ENCODE measurements at places on chromosomes 6 and 20.

DNA sequence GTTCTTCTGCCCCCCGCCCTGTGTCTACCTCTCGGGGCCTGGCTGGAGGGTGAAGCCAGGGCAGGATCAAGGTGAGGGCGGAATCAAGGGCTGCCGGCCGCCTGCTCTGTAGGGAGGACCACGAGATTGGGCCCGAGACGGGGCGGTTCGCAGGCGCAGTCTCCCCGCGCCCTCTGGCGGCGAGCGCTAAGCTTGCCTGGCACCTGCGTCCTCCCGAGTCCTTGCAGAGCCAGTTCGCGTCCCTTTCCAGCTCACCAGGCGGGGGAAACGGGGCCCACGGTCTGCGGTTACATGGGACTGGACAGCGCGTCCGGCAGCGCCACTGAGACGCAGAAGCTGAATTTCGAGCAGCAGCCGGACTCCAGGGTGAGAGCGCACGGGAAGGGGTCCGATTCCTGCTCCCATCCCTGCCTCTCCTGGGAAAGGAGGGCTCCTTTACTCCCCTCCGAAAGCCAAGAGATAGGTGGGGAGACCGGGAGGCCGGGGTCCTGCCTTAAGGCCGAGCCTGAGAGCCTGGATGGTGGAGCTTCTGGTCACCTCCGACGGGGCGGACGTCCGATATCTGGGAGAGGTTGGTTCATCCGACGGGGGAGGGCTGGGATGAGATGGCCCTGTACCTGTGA, 3.6 kb upstream of the MATN4 start:
- DNase-seq = no peak

DNA sequence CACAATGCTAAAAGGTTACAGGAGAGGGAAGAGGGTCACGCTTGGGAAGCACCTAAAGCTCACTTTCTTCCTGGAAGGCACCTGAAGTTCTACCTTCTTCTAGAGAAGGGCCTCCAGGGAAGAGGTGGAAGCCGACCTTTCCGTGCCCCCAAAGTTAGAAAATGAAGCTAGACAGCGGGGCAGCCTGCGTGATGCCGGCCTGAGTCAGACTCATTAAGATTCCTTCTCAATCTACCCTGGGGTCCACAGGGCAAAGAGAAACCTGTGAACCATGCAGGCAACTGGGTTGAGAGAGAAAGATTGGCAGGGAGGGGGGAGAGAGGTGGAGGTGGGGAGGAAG, 54.8 kb upstream of the CCDC167 start:
- no peak for DNase-seq

DNA sequence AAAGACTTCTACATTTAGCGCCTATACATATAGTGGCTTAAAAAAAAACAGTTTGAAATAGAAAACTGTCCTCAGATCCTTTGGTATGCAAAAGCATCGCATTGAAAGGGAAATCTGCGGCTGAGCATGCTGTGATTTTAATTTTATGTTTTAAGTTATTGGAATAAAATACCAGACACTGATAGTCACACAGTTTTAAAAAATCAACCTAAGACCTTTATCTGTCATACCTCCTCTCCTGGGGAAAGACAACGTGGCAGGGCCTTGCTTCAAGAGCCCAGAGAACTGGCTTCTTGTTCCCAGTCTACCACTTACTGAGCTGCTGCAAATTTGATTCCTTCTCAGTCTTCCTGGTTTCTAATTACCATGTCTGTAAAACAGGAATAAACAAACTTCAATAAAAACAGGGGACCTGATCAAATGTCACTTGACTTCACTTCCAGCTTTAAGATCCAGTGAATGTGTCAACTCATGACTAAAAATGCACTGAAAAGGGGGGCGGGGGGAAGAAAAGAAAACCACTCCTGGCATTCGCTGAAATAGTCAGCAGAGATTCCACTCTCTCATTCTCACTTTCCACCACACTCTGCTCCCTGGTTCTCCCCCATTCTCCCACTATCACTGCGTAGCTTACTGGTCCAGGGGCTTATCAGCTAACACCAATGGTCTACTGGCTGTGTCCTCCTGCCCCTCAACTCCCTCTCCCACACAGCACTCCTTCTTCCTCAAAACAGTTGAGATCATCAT, 494.7 kb upstream of the MARCKS start:
- DNase-seq = no peak

DNA sequence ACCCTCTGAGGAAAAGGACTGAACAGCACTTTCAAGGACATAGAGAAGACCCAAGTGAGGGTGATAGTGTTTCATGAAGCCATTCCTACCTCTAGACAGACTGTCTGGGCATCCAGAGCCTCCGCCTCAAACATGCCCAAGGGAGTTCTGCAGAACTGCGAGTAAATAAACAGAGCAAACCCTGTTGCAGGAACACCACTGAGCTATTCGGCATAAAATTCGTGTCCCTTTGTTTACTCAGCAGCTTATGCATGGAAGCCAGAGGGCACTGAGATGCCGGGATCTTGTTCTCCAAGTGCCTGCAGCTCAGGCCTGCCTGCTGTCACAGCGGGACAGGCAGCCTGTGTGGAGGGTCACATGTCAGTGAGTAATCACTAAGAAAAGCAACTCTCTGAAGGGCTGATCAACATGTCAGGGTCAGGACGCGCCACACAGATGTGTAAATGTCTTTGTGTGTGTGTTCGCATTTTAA, 164.9 kb upstream of the HEY2 start:
- DNase-seq = no peak

DNA sequence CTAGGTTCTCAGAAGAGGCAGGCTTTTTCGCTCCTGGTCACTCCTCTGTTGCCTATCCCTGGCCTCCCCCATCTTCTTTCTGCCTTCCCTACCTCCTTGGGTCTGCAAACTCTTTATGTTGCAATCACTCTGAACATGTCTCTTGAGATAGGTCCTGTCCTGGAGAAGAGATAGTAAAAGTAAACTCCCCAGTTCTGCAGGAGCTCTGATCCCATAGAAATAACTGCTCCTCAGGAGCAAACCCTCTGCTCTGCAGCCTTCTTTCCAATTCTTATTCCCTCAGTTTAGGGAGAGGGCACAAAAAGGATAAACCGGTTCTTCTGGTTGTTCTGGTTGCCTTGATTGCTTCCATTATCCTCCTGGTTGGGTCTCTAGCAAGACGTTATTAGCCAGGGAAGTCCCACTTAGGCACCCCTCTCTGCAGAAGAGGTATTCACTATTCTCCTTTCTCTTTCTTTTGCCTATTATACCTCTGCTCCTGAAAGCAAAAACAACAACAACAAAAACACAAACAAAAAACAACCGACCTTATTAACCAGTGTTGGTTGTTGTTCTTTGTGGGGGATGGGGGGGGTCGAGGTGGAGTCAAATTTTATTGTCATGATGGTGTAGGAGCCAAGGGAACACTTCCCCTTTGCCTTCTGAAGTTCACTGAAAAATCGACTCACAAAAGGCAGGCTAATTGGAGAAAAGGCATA, 973 bp downstream of the TRIM38 start:
- no peak for DNase-seq

DNA sequence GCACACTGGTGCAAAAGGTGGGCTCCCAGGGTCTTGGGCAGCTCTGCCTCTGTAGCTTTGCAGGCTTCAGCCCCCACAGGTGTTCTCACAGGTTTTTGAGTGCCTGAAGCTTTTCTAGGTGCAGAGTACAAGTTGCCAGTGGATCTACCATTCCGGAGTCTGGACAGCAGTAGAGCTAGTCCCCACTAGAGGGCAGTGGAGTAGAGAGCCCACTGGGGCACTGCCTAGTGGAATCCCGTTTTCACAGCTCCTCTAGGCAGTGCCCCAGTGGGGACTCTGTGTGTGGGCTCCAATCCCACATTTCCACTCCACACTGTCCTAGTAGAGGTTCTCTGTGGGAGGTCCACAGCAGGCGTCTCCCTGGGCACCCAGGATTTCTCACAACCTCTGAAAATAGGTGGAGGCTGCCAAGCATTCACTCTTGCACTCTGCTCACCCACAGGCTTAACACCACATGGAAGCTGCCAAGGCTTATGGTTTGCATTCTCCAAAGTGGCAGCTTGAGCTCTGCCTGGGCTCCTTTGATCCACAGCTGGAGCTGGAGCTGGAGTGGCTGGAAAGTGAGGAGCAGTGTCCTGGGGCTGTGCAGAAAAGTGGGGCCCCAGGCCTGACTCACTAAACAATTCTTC, 86.3 kb upstream of the PROKR2 start:
- DNase-seq = no peak

GRCh38 chr6:408599-409102, 17.1 kb downstream of the IRF4 start:
- no peak for DNase-seq

DNA sequence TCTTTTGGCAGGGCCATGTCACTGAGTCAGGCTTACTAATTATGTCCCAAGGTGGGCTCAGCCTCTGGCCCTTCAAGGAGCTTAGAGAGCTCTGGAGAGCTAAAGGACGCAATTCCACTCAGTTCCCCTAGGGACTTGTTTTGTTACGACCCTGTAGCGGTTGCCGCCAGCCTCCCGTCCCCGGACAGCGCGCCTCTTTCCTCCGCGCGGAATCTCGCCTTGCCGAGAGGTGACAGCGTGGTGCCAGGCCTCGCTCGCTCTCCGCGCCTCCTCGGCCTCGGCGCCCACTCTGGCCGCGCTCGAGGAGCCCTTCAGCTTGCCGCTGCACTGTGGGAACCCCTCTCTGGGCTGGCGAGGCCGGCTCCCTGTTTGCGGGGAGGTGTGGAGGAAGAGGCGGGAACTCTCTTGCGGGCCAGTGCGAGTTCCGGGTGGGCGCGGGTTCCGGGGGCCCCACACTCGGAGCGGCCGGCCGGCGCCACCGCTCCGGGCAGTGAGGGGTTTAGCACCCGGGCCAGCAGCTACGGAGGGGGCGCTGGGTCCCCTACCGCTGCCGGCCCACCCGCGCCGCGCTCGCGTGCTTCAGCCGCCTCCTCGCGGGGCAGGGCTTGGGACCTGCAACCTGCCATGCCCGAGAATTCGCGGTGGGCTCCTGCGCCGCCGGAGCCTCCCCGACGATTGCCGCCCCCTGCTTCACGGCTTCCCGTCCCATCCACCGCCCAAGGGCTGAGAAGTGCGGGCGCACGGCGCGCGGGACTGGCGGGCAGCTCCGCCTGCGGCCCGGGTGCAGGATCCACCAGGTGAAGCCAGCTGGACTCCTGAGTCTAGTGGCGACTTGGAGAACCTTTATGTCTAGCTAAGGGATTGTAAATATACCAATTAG, 9.9 kb upstream of the ZNF311 start:
- no peak for DNase-seq

DNA sequence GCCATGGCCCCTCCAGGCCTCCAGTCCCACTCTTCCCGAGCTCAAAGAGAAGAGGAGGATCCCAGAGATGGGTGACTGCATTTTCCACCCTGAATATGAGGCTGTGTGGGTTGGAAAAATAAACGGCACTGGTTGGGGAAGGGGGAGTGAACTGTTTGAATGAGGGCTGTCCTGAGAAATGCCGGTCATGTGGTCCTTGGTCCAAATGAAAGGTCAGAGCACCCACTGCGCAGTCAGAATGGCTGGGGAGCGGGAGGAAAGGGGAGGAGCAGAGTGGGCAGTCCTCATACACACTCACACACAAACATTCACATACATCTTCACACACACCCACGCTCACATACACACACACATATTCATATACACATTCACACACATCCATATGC, 83.1 kb downstream of the MRPL14 start:
- no peak for DNase-seq

DNA sequence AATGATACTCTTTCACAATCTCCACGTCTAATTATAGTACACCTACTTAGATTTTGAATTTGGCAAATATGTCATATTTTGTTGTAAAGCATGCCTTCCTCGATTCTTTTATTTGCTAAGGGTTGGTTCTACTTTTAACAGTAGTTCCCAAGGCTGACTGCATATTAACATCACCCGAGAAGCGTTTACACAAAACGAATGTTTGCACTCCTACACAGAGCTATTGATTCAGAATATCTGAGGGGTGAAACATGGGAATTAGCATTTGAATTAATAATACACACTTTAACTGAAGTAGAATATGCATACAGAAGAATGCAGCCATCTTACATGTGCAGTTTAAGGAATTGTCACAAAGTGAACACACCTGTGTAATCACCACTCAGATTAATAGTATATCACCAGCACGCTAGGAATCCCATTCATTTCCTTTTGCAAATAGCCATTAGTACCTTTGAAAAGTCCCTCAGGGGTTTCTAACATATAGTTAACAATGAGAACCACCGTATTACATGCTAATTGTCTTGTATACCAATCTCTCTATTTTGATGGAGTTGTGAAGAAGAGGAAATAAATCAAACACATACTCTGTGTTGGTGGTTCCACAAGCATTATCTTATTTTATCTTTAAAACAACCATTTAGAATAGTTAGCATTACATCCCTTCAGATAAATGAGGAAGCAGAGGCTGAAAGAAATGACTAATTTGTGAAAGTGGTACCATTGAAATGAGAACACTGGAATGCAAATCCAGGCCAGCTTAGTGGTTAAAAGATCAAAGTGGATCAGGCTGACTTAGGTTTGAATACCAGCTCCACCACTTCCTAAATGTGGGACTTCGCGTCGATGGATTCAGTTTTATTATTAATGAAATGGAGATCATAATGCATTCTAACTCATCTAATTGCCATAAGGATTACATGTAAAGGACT, 317.6 kb downstream of the HDGFL1 start:
- DNase-seq = no peak

GRCh38 chr6:69976591-69977090, 110.3 kb downstream of the COL19A1 start:
- no peak for DNase-seq

GRCh38 chr20:37397076-37397953, 51.4 kb downstream of the SRC start:
- DNase-seq = no peak

DNA sequence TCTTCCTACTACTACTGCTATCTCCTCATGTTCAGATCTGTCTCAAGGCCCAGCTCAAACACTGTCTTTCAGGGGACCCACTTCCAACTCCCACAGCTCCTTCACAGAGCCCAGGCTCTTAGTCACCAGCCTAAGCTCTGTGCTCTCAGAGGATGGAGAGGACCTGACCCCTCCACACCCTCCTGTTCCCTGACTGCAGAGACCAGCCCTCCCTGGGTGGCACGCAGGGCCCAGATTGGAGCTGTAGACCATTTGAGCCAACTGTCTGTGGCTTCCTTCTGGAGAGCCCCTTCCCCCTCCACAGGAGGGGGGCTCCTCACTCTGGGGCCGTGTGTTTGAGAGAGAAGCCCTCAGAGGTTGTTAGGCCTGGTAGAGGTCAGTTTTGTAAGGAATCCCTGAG, 9.8 kb downstream of the SNPH start:
- DNase-seq = no peak

DNA sequence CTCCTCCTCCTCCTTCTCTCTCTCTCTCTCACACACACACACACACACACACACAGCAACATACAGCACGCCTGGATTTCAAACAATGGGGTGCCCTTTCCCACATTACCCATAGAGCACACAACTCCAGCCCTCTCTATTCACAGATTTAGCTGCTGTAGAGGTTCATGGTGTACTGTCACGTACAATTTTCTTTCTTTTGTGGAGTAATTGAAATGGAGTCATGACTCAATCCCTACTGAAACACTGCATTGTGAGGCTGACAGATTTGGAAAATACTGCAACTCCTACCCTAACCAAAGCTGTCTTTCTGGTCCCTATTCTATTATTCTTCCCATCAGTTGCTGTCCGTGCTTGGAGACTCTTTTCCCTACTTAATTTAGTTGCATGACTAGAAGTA, 166.9 kb downstream of the EDN1 start:
- no peak for DNase-seq

- DNase-seq = no peak
Observed at GRCh38 chr20:44644667-44645131, 6.8 kb downstream of the ADA start.

GRCh38 chr20:58440021-58440767, 51.2 kb downstream of the VAPB start:
- DNase-seq = no peak

Measured in stimulated activated CD4-positive, alpha-beta T cell treated with anti-CD3 and anti-CD28 coated beads, Interleukin-1b, Interleukin-23, amount 100 ng/mL, for 1 hour (primary cell).